Activated CD4-positive, alpha-beta T cell treated with anti-CD3 and anti-CD28 coated beads for 4 hours (primary cell): ENCODE measurements at places on chromosomes 5 and 9.

- no peak for DNase-seq
Measured at GRCh38 chr9:133103987-133104505, 17.0 kb downstream of the RALGDS start.

- no peak for DNase-seq
Measured at GRCh38 chr5:178333821-178334481, 101.3 kb upstream of the PHYKPL start.

GRCh38 chr5:179438011-179438441 is 92.8 kb upstream of the ADAMTS2 start:
- DNase-seq, result no peak

DNA sequence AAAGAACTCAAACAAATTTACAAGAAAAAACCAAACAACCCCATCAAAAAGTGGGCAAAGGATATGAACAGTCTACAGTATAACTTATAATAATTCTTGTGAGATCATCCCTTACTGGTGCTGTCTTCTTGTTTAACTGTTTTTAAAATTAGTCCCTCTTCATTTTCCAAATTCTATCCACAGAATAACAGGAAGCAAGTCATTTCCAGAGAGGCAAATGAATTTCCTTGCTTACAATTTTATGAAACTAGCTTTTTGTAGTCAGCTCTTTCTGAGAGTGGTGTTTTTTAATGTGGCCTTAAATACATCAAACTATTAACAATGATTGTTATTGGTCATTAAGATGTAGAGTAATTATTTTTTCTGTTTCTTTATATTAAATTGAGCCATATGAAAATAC is 40.6 kb downstream of the FAM174A start:
- DNase-seq, result no peak

DNA sequence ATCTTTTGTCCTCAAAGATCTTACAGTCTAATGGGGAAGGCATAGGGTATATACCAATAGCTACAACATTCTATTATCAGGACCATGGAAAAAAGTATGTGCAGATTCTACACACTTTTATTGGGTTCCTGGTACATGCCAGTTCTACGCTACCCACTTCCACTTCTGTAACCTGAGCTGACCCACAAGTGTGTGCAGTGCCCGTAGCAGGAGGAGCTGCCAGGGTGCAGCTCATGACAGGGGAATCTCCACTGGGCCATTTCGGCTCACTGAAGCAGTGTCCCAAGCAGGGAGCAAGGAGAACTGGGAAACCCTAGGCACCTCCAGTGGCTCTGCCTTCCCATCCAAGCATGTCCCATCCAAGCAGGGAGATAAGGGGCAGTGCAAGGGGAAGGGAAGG is 60.4 kb downstream of the FOXI1 start:
- DNase-seq, result no peak

- DNase-seq, result no peak
Measured at GRCh38 chr5:167851416-167851815, 440.0 kb upstream of the WWC1 start.

- no peak for DNase-seq
Measured at GRCh38 chr9:132838291-132838690, 39.8 kb downstream of the AK8 start.

DNA sequence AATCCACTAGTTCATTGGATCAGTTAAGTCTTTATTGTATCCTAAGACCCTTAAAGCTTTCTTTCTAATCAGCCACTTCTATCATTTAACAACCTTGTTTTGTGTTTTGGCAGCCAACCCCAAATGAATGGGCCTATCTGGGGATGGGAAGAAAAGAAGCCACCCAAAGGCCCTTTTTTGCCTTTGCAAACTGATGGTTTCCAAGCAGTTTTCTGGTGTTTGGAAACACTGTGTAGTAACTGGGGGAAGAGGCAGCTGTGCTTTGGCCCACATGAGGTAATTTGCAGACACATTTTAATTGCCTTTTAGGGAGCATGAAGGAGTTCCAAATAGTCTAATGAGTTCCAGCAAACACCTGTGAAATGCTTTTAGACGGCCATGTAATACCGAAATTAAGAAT is 1751.3 kb upstream of the WWC1 start:
- DNase-seq, result no peak

DNA sequence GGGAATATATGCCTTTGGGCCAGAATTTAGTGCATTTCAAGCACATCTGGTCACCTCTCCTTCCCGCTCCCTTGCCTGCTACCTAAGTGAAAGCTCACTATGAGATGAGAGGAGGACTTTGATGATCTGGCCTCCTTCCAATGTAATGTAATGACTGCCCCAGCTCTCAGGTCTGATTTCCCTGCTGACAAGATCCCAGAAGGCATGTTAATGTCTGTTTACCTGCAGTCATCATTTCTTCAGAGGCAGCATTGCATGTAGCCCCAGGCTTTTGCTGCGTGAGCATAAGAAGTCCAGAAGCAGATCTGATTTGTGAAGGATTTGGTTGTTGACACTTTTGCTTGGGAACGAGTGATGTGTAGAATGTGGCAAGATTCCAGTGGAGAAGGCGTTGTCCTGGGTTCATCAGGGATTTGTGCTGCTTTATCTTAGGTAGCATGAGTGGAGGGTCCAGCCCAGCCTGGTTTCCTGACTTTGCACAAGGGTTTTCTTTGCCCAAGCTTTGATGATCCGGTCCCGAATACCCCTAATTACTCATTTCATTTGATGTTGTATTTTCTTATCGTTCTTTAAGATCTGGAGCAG is 192.7 kb downstream of the GOLPH3 start:
- no peak for DNase-seq
